Neural progenitor cell (in vitro differentiated cells): ENCODE measurements at places on chromosomes 13 and 19. TPM values are rescaled to one million over a fixed set of nuclear protein-coding genes. Genes with fewer than 3 reads are reported as not detected.
A peak's percentile ranks its signal among the peaks of the same experiment; 100 is the strongest.

DNA sequence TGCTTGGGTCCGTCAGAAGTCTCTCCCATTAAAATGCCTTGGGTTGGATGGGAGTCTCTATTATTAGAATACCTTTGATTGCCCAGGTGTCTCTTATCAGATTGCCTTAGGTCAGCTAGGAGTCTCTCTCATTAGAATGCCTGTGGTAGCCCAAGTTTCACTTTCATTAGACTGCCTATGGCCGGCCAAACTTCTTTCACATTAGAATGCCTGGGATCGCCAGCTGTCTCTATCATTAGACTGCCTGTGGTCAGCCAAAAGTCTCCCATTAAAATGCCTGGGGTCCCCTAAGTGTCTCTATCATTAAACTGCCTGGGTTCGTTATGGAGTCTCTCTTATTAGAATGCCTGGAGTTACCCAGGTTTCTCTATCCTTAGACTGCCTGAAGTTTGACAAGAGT is 1476.7 kb downstream of the UQCRFS1 start:
- peaks cover 4% of the 10 kb centered on the region for H3K36me3 ChIP-seq
- H3K4me1 ChIP-seq: no peaks in the 10 kb centered on the region
- no peak overlapping the region for H3K27ac ChIP-seq
- no peak for DNase-seq
- no peaks in the 10 kb centered on the region for H3K27me3 ChIP-seq

DNA sequence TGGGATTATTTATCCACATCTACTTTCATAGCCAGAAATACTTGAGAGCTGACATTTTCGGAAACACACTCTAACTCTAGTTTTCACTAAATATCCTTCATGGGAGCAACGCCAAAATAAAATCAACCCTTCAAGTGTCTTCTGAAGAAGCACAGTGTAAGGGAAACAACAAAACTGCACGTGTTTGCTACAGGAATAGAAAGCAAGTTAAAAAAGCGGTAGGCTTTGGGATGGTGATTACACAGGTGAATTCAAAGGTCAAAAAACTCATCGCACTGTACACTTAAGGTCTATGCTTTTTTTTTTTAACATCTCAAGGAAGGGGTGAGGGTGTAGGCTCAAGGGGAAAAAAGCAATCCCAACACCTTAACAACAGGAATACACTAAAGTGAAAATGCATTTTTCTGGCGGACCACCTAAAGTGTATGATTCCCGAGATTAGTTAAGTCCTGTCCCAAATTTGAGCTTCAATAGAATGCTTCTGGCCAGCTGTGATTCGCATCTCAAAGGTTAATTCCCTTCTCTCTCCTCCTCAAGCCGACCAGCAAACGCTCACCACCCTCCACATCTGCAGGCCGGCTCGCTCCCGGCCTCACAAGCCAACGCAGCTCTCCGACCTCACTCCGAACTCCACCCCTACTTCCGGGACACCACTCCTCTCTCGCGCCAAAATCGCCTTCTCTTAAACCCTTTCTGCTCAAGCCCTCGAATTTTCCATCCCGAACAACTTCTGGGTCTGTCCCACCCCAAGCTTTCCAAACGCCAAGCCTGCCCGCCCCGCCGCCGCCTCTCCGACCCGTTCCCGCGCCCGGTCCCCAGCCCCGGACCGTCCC is 1.1 kb downstream of the ARGLU1 start:
- no peaks in the 10 kb centered on the region for H3K36me3 ChIP-seq
- H3K4me1 ChIP-seq: peaks cover 56% of the 10 kb centered on the region
- H3K27me3 ChIP-seq: no peaks in the 10 kb centered on the region
- peak; percentile 62 for DNase-seq
- H3K27ac ChIP-seq: peak overlapping the region; percentile 96
- peak overlapping the region; percentile 79 for H3K4me3 ChIP-seq

DNA sequence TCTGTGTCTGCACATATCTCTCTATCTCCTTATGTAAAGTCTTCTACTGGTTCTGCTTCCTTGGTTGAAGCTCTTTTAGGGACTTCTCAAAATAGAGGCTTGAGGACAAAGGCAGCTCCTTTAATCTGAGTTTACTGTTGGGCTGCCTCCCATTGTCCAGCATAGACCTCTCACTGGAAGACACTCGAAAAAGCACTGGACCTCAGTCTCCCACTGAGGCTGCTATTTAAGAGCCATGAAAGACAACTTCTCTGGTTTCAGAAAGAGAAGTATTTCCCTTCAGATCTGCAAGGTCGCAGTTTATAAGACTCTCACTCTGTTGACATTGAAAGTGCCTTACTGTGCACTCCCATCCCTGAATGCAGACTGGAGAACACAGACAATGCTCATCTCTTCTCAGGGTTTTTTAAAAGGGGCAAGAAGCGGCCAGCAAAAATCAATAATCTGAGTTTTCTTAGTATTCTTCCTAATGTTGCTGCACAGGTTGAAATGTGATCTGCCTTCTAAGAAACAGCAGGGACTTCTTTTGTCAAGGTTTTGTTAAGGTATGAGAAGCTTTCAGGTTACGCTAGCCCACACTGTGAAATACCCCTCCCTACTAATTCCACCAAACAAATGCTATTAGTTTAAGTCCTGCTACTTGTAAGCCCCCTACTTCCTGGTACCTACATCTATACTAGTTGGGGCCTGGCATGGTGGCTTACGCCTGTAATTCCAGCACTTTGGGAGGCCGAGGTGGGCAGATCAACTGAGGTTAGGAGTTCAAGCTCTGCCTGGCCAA is 450.0 kb upstream of the SLC10A2 start:
- no peaks in the 10 kb centered on the region for H3K36me3 ChIP-seq
- H3K27ac ChIP-seq: peak overlapping the region; percentile 81
- no peak overlapping the region for H3K4me3 ChIP-seq
- peak; percentile 55 for DNase-seq
- peaks cover 21% of the 10 kb centered on the region for H3K4me1 ChIP-seq

FUT2 gene
- 0.09 and 1.7 TPM in 2 replicates for total RNA-seq

PNMA8B gene
- 0.09 and 3.9 TPM in 2 replicates for total RNA-seq

CEACAM20 gene
- not detected in 2 replicates for total RNA-seq

CABP5 gene
- not detected in 2 replicates for total RNA-seq
